ENCODE measurements at places on chromosomes 4 and X.

DNA sequence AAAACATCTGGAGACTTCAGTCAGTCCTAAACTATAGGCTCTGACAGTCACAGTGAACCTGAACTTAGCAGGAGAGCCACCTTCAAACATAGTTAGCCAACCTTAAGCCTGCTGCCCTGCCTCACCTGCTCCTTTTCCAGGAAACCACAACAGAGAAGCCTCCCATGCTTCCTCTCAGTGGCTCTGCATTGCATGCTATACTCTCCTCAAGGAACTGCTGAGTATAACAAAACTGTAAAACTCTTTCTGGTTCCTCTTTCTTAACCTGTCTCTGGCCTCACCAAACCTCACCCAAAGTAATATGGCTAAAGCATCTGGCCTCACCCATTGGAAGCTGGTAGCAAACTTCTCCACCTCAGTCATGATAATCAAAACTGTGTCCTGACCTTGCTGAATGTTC is 122.1 kb downstream of the ANKRD50 start:
- DNase-seq: no peak

- DNase-seq: no peak
These were observed 40.6 kb downstream of the ABLIM2 start for GRCh38 chr4:8118035-8118434.

- DNase-seq: no peak
These were observed 4.4 kb downstream of the FBXW7 start for GRCh38 chr4:152531479-152531878.

DNA sequence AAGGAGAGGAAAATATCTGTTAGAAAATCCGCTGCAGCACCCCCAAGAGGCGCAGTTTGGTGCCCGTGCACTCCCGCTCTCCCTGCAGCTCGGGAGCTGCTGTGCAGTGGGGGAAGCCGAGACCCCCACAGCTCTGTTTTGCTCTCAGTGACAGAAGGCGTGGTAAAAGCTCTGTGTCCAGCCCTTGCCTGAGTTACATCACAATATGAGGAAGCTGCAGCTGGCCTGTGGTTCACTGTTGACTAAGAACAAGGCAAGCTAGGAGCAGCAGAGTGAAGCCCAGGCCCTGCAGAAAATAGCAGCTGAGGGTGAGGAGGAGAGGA is 88.5 kb upstream of the ADRA2C start:
- DNase-seq: no peak

DNA sequence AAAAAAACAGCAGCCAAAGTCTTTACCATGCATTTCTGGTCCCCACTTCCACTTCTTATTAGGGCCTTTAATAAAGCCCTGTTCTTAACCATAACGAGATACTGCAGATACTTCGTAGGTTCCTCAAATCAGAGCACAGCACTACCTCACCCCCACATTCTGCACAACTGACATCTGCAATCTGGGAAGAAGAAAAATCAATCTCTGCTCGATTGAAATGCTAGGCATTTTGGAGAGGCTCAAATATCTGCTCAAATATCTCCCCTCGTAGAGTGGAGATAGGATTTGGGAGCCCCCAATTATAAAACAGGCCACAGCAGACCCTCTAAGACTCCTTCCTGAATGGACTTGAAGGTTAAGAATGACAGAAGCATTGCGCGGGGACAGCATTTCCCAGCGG is 40.3 kb upstream of the CENPU start:
- no peak for DNase-seq

GRCh38 chrX:145816601-145817315 is 871 bp upstream of the SLITRK2 start:
- DNase-seq: no peak

DNA sequence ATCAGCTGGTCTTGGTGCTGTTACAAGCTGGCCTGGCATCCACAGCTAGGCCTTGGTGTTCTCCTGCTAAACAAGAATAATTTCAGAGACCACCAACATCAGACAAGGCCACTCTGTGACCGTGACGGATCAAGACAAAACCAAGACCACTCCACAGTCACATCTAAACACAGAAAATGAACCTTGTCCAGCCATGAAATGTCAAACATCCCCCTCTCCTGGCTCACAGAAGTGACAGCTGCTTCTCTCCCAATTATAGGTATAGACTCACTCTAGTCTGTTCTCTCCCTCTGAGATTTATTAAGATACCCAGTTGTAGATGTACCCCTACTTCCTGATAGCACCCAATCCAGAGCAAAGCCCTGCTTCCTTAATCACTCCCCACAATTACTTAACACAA is 40.4 kb downstream of the EFHC2 start:
- no peak for DNase-seq

- no peak for DNase-seq
These were observed 133.1 kb downstream of the IDS start for GRCh38 chrX:149371986-149372385.

DNA sequence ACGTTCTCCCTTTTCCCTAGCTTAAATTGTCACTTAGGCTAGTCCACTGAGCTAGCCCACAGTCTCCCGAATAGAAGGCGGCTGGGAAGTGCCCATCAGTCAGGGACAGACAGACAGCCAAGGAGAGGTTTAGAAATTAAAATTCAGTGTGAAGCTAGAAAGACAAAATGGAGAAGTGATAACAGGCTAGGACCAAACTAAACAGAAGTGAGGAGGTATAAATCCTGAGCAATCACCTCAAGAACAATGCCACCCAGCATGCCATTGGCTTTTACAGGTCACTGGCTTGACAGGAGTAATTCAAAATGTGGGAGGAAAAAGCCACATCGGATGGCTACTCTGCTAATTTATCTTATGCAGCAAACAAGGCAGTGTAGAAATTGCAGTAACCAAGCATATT is 138.9 kb downstream of the MAPK10 start:
- no peak for DNase-seq

GRCh38 chr4:11685481-11685880 is 256.8 kb upstream of the HS3ST1 start:
- no peak for DNase-seq

GRCh38 chr4:169906104-169906503 is 120.1 kb downstream of the MFAP3L start:
- DNase-seq: no peak

DNA sequence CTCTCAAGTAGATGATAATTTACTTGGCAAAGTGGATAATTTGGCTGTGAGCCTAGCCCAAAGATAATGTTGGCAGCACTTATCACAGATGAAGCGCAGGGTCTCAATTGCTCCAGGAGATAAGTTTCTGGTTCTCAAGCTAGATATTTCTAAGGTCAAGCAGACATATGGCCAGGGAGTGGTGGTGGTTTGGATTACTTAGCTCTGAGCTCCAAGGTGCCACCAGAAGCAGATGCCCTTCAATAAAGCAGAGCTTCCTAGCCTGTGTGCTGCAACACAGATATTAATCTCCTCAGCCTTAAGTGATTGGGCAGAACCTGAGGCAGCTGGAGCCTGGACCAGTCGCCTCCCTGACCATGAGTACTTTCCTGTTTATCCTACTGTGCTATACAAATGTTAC is 79.2 kb upstream of the NALF2 start:
- no peak for DNase-seq

GRCh38 chr4:159238631-159239030 is 135.8 kb downstream of the RAPGEF2 start:
- no peak for DNase-seq

DNA sequence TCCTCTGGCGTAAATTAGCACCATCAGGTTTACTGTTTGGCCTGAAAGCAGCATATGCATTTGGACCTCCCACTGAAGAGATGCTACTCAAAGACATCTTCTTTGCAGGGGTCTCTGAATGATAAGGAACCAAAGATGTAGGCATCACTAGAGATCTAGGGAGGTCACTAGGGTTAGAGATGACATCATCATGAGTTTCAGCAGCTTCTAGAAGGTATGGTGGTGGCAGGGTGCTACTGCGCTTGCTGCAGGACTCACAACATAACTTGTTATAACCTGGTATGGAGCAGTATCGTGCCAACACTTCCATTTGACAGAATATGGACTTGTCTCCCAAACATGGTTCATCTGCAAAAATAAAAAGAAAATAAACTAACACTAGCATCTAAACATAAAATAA is 251.6 kb downstream of the NPFFR2 start:
- DNase-seq: no peak

DNA sequence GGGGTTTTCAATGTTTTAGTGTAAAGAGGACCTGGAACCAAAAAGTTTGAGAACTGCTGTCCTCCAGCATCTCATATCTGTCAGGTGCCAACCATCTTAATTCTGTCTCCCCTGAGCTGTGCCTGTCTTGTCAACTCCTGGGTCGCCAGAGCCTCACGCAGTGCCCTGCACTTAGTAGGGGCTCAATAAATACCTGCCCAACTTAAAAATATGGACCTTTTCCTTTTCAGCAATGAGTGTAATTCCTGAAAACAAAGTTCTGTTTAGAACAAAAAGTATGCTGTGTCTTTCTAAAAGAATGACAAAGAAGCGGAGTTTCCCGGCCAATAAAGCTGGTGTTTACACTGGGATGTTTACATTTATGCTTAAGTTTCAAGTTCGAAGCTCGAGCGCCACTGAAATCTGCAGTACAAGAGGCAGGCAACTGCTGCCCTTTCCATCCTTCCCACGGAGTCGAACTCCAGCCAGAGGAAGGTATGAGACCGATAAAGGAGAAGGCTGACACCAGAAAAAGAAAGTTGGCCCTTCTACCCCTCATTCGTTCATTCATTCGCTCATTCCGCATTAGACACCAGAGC is 1.1 kb upstream of the HTATSF1 start:
- DNase-seq: no peak

- no peak for DNase-seq
These were observed 12.4 kb downstream of the YIPF6 start for GRCh38 chrX:68511255-68511654.

DNA sequence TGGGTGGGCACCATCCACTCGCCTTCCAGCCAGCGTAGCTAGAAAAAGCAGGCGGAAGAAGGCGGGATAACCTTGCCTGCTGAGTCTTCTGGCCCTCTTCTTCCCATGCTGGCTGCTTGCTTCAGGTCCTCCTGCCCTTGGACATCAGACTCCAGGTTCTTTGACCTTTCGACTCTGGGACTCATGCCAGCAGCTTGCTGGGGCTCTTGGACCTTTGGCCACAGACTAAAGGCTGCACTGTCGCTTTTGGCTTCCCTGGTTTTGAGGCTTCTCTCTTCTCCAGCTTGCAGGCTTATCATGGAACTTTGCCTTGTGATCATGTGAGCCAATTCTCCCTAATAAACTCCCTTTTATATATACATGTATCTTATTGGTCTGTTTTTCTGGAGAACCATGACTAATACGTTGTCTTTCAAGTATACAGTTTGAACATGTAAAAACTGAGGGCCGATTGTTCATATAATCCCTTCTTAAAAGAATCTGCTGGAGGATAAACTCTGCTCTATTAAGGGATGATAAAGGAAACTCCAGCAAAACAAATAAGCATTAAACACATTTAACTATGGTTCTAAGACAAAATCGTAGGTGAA is 116.6 kb upstream of the LCORL start:
- DNase-seq: no peak

DNA sequence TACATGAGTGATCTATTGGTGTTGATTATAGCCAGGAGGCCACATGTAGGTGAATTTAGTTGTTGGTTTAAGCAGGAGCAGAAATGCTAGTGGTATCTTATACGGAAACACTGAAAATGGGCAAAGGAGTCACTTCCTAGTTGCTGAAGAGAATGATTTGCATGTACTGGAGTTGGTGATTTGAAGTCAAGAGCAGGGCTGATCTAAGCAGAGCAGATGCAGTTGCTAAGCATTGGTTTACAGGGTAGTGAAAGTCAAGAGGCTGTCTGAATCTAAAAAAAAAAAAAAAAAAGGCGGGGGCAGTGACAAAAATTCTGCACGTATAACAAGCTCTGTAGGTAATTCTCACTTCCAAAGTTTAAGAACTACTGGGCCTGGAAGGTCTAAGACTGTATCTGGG is 90.4 kb upstream of the HPRT1 start:
- no peak for DNase-seq

DNA sequence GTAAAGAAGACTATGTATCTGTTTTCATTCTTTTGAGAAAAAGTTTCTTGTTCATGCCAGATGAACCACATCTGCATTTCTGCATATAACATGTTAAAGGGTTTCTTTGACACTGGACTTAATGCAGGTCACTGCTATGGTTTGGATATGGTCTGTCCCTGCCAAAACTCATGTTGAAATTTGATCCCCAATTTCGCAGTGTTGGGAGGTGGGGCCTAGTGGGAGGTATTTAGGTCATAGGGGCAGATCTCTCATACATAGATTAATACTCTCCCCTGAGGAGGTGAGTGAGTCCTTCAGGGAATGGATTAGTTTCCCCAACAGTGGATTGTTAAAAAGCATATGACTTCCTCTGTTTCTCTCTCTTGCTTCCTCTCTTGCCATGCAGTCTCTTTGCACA is 45.9 kb upstream of the TMEM33 start:
- no peak for DNase-seq

GRCh38 chr4:175413561-175413960 is 398.5 kb downstream of the GPM6A start:
- DNase-seq: no peak

- no peak for DNase-seq
These were observed 126.9 kb downstream of the FAM53A start for GRCh38 chr4:1557221-1557597.

DNA sequence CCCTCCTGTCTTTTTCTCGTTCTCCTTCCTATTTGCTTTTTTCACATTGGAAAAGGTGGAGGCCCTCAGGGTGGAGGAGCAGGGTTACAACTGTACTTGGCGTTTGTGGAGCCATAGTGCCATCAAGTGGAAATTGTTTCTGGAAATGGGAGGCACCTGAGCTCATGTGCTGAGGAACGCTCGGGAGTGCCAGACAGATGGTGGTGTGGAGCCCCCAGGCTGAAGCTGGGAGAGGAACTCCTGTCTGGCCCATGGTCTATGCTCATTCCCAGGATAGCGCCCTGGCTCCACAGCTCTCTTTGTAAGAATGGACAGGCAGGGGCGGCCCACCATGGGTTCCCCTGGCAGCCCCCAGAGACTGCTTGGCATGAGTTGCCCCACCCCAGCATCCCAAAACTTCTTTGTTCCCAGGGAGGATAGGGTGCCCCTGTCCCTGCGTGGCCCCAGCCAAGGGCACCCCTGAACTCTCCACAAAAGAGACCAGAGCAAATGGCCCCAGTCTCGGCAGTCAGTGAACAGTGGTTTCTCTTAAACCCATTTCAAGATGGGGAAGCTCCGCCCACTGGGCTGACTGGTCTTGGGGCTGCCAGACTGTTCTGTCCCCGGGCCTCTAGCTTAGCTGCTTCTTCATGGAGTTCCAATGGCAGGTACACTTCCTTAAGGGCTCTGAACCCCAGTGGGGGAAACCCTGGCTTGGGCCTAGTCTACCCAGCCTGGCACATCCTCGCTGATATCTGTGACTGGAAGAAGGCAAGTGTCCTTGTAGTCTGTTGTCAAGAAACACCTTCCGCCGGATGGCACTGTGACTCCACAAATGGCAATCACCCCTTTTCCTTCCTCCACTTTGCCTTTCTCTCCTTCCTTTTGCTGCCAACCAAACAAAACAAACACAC is 70.1 kb downstream of the NBDY start:
- DNase-seq: no peak

- DNase-seq: no peak
These were observed 302.6 kb downstream of the PPP3CA start for GRCh38 chr4:101044766-101045165.

DNA sequence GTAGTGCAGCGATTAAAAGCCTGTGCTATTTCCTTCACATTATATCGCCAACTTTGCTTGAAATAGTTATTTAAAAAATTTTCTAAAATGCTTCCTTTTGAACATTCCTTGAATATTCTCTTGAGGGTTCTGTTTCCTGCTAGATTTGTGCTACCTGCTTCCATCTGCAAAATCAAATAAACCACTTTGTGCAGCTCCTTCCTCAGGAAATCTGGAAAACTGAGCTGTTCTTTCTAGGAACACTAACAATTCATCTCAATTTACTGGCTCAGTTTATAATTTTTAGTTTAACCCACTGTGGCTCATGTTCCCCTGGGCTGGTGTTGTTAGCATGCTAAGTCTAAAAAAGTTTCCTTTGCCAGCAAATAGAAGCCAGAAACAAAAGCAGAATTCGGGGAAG is 88.1 kb upstream of the LCORL start:
- no peak for DNase-seq
